ENCODE measurements at places on chromosomes 5 and 9.

DNA sequence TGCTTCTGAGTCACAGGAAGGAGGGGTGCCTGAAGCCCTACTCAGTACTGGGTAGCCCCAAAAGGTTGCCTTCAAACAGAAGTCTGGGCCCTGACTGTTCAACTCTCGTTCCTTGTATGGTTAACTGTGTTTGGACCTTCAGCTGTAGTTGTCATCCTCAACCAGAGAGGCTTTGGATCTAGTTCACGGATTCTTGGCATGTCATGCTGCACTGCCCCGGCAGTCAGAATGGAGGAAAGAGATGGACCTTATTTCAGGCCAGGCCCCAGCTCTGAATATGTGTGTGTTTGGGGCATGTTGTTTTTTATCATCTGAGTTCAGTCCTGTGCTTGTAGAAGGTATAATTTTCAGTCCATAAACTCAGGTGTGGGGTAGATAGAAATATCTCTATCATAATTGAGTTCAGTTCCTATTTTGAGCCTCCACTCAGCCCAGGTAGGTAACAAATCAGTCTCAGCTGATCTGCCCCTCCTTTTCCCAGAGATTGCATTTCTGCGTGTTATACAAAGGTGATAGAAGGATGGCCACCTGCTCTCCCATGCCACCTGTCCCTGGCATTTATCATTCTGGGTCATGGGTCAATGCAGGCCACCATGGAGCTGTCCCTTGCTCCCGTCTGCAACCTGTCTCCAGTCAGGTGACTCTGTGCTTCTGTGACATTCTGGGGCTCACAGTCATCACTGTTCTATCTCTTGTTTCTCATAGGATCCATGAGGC is 127.5 kb upstream of the CPEB4 start:
- no peak for DNase-seq

DNA sequence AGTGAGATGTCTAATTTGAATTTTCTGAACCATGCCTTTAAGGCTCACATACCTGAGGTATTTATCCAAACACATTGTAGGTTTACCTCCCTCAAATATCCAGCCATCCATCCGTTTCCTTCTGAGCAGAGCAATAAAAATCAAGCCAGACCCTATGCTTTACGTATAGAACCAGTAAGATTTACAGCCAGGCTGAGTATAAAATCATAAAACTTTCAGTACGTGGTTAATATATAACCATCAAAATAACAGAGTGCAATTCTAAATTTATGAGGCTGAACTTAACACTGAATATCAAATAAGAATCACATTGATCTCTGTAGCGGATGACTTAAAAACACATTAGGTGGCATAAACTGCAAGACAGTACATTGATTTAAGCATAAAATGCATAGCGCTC is 877.9 kb upstream of the WWC1 start:
- DNase-seq = no peak

GRCh38 chr5:119336845-119337580 is 18.8 kb upstream of the TNFAIP8 start:
- no peak for DNase-seq

DNA sequence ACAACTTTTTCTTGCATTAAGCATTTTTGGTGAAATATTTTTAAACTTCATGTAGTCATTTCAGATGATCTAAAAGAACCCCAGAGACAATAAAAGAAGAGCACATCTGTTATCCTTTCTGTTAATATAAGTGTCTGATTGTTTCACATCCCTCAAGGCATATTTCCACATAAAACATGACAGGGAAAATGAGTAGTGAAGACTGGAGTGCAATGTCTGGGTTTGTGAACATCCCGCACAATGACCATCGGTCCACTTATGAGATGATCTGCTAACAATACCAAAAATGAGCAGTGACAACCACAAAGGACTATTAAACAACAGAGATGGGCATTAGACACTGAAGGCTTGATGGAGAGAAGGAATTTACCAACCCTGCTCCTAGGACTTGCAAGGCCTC is 209.1 kb downstream of the NR2F1-AS1 start:
- DNase-seq = no peak

GRCh38 chr5:36435516-36435915 is 133.8 kb upstream of the RANBP3L start:
- DNase-seq = no peak

DNA sequence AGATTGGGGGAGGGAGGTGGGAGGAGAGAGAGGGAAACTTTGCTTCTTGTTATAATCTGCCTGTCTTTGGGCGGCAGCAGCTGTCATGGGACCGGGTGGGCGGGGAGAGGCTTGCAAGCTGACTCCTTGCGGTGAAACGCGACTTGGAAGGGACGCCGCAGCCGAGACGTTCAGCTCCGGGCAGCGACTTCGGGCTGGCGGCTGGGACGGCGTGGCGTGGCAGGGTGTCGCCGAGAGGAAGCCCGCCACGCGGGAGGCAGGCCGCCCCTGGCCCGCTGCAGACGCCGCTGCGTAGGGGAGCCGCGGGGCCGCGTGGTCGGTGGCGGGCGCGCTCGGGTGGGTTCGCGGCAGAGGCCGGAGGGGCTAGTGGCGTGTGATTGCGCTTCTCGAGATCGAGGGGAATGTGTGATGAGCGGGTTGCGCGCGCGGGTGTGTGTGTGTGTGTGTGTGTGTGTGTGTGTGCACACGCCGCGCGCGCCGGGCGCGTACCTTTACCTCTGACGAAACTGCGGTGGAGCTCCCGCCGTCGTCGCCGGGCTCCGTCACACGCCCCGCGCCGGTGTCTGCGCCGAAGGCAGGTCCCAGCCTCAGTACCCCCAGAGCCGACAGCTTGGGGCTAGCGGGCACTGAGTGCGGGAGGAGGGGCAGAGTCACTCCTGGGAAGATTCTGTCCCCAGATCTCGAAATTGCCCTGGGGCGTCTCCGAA is 1.7 kb downstream of the PPARGC1B start:
- no peak for DNase-seq

DNA sequence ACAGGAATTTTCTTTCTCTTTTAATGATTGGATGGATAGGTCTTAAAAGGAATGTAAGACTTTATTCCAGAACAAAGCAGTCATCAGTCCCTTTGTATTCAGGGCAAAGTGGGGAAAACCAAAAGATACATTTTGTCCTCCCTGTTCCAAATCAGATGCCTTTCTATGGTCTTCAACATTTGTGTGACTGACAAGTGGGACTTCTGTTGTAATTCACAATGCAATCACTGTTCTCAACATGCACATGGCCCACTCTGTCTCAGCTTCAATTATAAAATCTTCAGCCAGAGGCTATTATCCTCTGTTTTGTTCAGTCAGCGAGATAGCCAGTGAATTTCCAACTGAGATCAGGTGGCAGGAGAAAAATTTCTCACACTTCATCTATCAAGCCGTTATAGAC is 95.5 kb upstream of the ERBIN start:
- no peak for DNase-seq

All from fibroblast of skin of left biceps (primary cell).